ENCODE measurements at places on chromosomes 6 and 20.
A peak's percentile ranks its signal among the peaks of the same experiment; 100 is the strongest.

GRCh38 chr6:2179241-2179640 lies 66.2 kb downstream of the GMDS start:
- DNase-seq, result no peak

GRCh38 chr6:97626671-97627441 lies 343.8 kb upstream of the MMS22L start:
- DNase-seq, result no peak

- no peak for DNase-seq
Observed at GRCh38 chr6:34546551-34547321, 9.4 kb downstream of the SPDEF start.

GRCh38 chr20:20362774-20363433 lies 5.0 kb upstream of the INSM1 start:
- no peak for DNase-seq

GRCh38 chr6:13463941-13464340 lies 23.5 kb downstream of the GFOD1 start:
- no peak for DNase-seq

- no peak for DNase-seq
Observed at GRCh38 chr6:39422238-39422637, 99.7 kb upstream of the KCNK16 start.

DNA sequence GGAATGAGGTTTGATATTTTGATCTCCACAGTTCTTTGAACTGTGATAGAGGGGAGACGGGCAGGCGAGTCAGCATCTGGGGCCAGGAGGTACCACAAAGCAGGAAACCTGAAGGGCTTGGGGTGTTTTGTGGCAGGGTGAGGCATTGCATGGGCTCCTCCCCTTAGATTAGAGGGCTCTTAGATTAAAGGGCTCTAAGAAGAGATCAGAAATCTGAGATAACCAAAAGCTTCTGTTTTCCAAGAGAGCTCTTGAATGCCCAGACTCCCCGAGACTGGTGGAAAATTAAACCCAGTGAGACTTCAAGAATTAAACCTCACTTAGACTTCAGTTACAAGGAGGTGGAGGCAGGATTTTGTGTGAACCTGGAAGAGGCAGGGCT lies 2.4 kb upstream of the GPX5 start:
- no peak for DNase-seq

DNA sequence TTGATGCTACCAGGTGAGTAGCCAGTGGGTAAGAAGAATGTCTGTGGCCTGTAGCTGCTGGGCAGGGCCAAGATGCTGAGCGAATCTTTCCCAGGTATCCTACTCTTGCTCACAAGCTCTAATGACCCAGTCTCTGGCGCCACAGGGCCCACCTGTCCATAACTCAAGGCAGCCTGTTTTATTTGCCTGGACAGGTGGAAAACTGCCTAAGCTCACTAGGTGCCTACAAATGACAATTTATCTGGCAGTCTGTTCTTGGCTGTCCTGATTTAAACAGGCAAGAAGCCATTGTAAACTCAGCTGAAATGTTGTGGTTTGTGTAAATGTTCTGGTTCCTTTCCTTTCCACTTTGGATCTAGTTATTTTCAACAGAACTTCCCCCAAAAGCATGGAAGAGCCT lies 113.3 kb downstream of the TCP11 start:
- no peak for DNase-seq

GRCh38 chr6:44627091-44627882 lies 239.8 kb downstream of the CDC5L start:
- DNase-seq, result no peak

DNA sequence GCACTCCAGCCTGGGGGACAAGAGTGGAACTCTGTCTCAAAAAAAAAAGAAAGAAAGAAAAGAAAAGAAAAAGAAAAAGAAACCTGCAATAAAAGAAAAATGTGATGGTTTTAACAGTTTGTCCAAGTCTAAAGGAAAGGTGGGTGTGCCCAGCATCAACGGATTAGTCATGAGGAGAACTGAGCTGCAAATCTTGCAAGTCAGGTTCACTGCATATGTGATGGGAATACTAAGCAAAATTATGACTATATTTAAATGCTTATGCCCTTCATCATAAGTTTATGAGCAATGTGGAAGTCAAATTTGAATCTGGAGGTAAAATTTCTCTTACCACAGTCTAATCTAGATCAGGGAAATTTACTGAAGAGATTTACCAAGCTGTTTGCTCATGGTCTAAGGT lies 13.1 kb upstream of the CDK19 start:
- no peak for DNase-seq

DNA sequence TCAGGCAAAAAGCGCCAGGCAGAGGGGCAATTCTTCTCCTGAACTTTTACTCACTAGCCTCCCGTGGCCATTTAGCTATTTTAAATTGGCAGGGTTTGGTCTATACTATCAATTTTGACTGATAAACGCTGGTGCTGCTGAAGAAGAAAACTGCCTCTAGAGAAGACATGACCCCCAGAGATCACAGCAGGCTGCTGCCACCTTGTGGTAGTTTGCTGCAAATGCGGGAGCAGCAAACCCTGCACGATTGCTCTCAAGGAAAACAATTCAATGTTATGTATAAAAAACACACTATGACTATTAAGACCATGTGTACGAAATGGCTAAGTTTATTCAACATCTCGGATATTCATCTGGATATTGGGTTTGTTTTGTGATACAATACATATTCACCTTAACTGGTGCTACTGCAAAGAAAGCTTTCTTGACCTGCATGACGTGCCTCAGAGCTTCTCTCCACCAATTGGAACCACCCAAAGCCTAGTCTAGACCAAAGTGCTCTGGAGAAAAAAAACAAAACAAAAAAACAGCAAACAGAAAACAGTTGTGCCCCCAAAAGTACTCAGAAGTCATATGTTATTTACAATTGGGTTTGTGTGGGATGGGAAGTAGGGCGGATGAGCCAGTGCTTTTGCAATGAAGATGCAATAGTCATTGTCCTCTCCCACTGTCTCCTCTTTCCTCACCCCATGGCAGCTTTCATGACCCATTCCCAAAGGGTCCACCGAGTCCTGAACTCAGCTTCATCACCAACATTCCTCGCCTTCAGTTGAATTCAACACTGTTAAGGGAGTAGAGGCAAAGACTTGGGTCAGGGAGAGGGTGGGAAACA lies 19.6 kb upstream of the IL17F start:
- DNase-seq, result peak; percentile 53

GRCh38 chr6:1542335-1542734 lies 67.4 kb upstream of the FOXC1 start:
- DNase-seq, result no peak

DNA sequence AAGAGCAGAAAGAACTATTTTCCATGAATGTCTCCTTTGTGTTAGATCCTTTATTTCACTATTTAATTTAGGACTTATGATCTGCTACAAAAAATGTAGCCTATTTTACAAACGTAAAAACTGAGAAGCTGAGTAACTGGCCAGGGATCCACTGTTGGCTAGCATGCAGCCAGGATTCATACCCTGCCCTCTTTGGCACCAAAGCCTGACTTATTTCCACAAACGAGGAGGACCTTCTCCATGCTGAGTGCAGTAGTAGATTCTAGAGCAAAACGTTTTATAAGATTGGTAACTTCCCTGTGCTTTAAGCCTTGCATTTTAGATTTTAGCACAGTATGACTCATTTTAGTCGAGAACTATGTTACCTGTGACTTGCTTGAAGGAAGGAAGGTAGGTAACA lies 74.3 kb downstream of the NCOA7 start:
- no peak for DNase-seq

DNA sequence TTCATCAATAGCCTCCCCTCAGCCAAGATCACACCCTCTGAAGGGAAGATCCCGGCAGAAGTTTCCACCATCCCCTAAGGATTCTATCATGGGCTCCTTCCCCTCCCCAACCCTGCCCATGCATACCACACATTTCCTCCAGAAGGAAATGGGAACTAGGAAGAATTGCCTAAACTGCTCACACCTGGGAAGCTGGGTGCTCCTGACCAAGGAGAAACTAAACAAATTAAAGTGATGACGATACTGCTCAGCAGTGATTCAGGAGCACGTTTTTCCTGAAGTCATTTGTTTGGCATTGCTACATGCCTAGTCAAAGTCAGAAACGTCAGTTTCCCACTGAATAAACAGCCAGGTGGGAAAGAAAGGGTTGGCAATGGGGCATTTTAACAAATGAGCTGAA lies 136.1 kb upstream of the CDYL start:
- no peak for DNase-seq

GRCh38 chr20:52171025-52171424 lies 20.6 kb downstream of the ZFP64 start:
- no peak for DNase-seq

DNA sequence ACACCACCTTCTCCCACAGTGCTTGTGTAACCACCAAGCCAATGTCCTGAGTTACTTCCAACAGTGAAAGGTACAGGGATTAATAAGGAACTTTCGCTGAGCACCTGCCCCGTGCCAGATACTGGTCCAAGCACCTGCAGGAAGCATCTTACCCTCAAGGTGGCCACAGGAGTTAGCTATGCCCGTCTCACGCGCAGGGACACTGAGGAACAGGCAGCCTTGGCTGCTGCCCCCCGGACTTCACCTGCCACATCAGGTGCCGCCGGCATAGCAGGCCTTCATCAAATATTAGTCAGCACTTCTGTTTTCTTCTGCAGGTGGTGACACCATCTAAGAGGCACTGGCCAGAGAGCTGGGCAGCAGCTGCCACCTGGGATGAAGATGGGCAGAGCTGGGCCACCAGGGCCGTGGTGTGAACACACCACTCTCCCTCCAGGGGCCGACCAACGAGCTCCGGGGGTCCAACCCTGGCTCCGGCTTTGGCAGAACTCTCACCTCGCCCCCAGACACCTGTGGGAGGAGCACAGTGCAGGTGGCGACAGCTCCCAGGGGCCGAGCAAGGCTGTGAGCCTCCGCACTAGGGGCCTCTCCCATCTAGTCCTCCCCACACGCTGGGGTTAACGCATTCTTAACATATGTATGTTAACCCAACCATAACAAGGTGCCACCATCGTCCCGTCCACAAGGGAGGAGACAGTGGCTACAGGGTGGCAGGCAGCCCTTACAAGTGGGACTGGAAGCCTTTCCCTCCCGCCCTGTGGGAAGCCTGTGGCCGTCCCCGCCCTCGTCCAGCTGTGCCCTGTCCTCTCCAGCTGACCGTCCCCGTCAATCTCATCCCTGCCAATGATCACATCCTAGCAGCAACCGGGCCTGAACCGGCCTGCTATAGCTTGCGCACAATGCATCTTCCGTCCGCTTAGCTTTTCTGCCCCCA lies 2.9 kb upstream of the PPDPF start:
- DNase-seq, result no peak

DNA sequence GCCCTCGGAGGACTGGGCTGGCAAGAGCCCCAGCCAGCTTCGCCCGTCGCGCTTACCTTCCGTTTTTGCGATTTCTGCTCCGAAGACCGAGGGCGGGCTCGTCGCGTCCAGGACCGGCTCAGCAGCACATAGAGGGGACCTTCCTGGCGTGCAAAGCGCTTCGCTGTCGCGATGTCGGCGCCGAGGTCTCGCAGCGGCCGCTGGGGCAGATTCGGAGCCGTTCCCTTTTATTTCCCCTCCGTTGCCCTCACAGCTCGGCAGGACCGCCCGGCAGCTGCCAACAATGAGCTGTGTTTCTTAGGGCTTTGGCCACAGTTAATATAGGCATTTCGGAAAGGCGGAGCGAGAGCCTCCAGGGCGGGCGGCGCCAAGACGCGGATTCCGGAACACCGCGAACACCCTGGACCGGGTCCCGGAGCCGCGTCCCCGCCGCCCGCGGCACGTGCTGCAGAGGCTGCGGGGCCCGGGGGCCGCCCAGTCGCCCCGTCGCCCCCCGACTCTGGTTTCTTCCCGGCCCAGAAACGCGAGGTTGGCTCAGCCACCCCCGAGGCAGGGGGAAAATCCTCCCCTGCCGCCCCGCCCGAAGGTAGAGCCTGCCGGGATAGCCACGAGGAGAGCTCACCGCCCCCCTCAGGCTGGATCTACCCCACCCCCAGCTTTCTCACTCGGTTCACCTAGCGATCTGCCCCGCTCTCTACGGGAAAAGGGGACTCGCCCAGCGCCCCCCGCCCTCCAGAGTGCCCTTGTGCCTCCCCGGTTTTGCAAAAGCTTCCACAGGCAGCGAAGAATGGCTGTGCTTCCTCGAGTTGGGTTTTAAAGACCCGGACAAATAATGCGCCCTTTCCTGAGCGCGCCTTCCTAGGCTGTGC lies at the start of gene CITED2:
TSS of gene CITED2 (minus strand) at position 292 of the 869 bp plus-strand sequence. CDS start 704 bp downstream, outside the sequence.
- peak; percentile 50 for DNase-seq

- no peak for DNase-seq
Observed at GRCh38 chr6:111480988-111481822, 1.8 kb downstream of the REV3L start.

DNA sequence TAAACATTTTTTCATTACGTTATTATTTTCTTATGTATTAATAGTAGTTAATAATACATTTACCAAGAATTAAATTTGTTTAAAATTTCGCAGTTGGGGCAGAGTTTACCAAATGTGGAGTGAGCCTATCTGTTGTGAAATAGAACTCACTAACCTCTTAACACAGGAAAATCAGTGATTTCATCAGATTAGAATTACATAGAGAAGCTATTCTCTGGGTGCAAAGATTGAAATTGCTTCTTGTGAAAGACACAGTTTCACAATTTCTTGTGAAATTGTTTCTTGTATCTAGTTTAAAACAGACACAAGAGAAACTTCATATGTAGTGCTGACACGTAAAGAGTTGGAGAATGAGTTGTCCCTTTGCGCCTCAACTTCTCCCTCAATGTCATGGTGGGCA lies 69.4 kb upstream of the PRL start:
- no peak for DNase-seq

GRCh38 chr20:51346686-51347485 lies 195.6 kb downstream of the NFATC2 start:
- no peak for DNase-seq

- DNase-seq, result no peak
Observed at GRCh38 chr6:168113226-168113625, 34.2 kb upstream of the FRMD1 start.

GRCh38 chr6:90294989-90295853 lies 1.4 kb downstream of the BACH2 start:
- no peak for DNase-seq

DNA sequence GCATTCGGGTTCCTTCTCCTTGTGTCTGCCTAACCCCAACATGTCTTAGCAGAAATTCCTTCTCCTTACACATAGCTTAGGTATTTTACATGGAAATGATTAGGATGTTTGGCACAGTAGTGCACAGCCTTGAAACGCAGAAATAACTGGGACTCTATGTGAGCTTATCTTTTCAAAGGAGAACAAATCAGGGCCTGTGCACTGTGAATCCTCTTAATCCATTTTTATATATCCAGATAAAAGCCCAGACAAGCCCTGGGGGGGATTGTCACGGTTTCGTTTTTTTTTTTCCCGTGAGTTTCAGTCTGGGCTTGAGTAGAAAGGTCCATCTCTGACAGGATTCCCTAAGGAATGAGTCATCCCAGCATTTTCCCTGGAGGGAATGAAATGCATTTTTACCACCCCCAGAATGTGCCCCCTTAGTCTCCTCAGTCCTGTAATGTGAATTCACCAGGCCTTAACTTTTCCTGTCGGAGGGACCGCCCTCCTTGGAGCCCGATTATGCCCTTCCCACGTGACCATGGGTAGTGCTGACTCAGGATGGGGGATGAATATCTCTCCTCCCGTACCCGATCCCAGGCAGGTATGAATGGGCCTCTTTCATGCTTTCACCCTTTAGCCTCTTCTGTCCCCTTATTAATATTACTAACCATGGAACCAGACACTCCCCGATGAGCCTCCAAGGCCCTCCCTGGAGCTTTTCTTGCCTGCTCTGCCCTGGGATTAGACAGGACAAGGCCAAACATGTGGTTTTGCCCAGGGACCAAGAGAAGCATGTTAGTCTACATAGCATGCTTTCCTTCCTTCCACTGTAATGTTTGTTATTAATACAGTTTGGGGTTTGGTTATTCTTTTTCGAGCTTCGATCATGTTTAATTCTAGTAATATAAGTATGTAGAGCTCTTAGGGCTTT lies 23.9 kb upstream of the NAA20 start:
- DNase-seq, result no peak

Measured in GM19239 (cell line).